ENCODE measurements at places on chromosomes 6 and 20. TPM values are rescaled to one million over a fixed set of nuclear protein-coding genes. Genes with fewer than 3 reads are reported as not detected.

The GHRH gene
- total RNA-seq, result not detected

DNA sequence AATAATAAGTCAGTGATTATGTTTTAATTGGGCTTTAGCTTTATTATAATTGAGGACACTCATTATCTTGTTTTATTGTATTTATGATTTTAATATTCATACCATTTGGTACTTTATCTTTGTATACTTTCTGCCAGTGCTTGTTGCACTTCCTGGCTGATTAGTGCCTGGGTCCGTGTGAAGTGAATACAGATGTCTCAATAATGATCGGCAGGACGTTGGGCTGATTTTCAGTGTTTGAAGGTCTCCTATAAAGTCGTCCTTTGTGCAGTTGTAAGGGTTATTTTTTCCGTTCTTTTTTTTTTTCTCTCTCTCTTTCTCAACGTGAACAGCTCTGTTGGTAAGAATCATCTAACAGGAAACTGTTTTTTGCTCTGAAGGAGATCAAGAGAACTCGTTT, 450.0 kb upstream of the POU3F2 start:
- no peak for DNase-seq

The VSX1 gene
- not detected for total RNA-seq

The RPL10A gene
- 2,015 TPM for total RNA-seq

DNA sequence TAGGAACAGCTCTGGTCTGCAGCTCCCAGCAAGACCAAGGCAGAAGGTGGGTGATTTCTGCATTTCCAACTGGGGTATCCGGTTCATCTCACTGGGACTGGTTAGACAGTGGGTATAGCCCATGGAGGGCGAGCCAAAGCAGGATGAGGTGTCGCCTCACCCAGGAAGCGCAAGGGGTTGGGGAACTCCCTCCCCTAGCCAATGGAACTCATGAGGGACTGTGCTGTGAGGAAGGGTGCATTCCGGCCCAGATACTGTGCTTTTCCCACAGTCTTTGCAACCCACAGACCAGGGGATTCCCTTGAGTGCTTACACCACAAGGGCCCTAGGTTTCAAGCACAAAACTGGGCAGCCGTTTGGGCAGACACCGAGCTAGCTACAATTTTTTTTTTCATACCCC, 21.8 kb downstream of the HDDC2 start:
- DNase-seq, result no peak

The USP49 gene
- 4.9 TPM for total RNA-seq

DNA sequence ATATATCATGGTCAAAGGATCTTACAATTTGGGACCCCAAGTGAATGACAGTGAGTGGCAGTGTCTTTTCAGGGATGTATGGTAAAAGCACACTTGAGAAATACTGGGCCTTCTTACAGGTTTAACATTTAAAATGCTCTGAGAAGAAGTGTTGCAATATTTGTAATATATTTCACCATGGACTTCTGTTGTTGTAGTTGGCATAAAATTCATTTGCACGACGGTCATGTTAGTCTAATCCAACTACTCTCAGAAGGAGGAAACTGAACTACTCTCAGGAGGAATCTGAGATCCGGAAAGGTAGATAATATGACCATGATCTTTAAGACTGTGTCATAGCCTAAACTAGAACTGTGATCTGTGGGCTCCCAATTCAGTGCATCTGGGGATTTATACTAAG, 700.1 kb downstream of the HDGFL1 start:
- no peak for DNase-seq

- DNase-seq, result no peak
Measured at GRCh38 chr20:8242066-8242465, 110.0 kb downstream of the PLCB1 start.

- DNase-seq, result no peak
Measured at GRCh38 chr20:37521061-37521771, at the start of gene NNAT. Gene NNAT (plus strand): TSS chr20:37521250. CDS start chr20:37521332, 82 bp downstream.

GRCh38 chr20:32440069-32440757, 82.1 kb downstream of the ASXL1 start:
- DNase-seq, result no peak

The DDRGK1 gene
- total RNA-seq, result 14.8 TPM

- DNase-seq, result no peak
Measured at GRCh38 chr6:147507162-147508041, 1.1 kb upstream of the SAMD5 start.

All from urinary bladder (tissue), 4 donors.